PC-9 (cell line): ENCODE measurements at places on chromosomes 4 and X. TPM values are rescaled to one million over a fixed set of nuclear protein-coding genes. Genes with fewer than 3 reads are reported as not detected.

UBA6 gene
- 51.0 and 64.2 TPM in 2 replicates for total RNA-seq

DNA sequence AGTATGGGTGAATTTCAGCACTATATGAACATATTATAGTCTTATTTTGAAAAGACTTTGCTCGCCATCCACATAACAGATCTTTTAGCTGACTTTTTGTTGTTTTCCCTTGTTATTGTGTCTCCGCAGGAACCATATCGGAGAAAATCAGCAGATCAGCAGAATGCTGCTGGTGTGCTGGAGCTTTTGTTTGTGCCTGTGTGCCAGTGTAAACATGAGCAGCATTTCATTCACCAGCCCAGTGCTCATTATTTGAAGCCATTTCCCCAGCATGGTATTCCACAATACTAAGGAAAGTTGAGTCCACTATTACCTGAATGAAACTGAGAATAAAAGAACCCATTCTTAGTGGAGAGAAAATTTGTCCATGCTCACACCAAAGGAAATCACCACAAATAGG is 261.8 kb upstream of the ARX start:
- DNase-seq, result no peak

GRCh38 chrX:112759512-112759911 is 79.8 kb upstream of the LHFPL1 start:
- DNase-seq, result no peak

TCEAL7 gene
- total RNA-seq, result not detected in 2 replicates

DNA sequence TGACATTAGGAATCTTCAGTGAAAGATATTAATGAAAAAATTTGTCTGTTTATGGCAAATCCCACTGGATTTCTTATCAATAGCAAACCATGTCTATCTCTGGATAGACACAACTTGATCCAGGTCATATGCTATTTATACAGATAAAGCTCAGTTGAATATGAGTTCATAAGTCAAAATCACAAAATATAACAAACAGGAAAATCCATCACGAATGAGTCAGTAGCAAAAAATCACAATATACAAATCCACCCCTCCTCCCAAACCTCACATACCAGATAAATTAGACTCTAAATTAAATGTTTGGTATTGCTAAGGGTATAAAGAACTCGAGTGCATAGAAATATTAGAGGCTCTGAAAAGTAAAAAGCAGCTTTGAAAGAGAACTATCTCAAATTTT is 420.5 kb downstream of the TLL1 start:
- no peak for DNase-seq

GRCh38 chr4:81724925-81725329 is 253.2 kb upstream of the RASGEF1B start:
- DNase-seq, result no peak

DNA sequence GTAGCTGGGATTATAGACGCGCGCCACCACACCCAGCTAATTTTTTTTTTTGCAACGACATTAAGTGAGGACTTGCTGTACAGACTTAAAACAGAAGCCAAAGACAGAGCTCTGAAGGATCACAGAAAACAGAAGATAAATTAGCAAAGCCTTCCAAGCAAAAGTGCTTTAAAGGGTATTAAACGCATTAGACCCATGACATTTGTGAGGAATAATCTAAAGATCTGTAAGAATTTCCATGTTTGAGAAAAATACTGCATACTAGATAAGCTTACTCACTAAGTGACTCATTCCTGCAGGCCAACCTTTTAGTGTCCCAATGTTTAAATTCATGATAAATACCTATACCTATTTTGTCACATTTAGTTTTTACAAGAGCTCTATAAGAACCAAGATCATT is 27.4 kb downstream of the SMARCA1 start:
- no peak for DNase-seq

- DNase-seq, result no peak
Measured at GRCh38 chr4:172657081-172657480, 511.5 kb upstream of the GALNT7 start.

GRCh38 chr4:38667085-38667893 is 3.3 kb downstream of the KLF3 start:
- peak; percentile 73 for DNase-seq

DNA sequence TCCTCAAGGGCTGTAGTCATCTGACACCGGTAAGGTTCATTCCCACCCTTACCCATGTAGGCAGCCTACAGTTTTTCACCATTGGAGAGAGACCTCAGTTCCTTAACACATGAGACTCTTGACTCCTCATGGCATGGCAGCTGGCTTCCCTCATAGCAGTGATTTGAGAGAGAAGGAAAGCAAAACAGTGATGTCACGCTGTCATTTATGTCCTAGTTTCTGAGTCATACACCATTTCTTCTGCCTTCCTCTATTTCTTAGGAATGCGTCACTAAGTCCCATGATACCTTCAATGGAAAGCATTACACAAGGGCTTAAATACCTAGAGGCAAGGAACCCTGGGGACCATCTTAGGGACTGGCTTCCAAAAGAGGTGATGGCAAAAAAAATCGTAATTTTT is 226.1 kb downstream of the SPCS3 start:
- DNase-seq, result no peak

LSM6 gene
- 43.3 and 45.6 TPM in 2 replicates for total RNA-seq

- no peak for DNase-seq
Measured at GRCh38 chrX:39808471-39808917, 289.3 kb downstream of the BCOR start.

SPARCL1 gene
- total RNA-seq, result not detected in 2 replicates

- peak; percentile 95 for DNase-seq
Measured at GRCh38 chr4:41214136-41214824, at the start of gene APBB2. Gene APBB2 (minus strand): TSS chr4:41214542. CDS start chr4:41033254, 181,288 bp downstream.

DNA sequence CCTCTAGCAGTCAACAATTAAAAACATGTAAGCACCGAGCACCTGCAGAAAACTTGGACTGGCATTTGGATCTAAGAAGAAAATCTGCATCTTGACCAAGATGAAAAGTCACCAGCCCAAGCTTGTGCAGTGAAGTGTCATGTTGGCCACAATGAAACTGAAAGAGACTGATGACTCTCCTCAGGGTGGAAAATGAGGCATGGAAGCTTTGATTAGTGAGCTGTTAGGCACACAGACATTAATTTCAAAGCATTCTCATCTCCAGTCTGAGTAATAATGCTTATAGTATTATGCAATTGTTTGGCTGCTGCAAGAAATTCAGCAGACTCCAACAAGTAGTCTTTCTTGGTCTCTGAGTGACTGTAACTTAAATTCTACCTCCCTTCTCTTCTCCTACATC is 150.1 kb downstream of the AR start:
- no peak for DNase-seq

TENM3 gene
- total RNA-seq, result not detected in 2 replicates
